ENCODE measurements at places on chromosomes 11 and 22.

DNA sequence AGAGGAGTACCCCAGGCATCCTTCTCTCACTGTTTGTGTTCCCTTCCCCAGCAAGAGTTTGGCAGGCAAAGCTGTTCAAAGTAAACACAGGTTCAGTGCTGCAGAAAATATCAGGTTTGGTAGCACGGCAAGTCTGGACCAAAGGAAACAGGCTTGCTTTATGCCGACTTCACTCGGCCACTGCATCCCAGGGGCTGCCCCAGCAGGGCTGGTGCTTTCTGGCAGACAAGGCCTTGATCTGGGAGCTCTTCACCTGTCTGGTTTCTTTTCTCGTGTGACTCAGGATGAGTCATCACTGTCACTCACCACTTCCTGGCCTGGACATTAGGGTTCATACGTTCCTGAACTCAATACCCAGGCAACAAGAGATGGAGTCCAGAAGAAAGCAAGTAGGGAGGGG, 52.6 kb upstream of the NAV2 start:
- DNase-seq: peak; percentile 18

DNA sequence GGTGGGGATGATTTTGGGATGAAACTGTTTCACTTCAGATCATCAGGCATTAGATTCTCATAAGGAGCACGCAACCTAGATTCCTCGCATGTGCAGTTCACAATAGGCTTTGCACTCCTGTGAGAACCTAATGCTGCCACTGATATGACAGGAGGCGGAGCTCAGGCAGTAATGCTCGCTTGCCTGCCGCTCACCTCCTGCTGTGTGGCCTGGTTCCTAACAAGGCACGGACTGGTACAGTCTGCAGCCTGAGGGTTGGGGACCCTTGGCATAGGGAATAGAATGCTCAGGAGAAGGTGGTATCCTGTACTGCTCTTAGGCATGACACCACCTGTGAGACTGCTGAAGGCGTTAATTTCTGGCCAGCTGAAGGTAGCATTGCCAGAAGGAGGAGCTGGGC, 47.0 kb downstream of the STIM1 start:
- DNase-seq: no peak

DNA sequence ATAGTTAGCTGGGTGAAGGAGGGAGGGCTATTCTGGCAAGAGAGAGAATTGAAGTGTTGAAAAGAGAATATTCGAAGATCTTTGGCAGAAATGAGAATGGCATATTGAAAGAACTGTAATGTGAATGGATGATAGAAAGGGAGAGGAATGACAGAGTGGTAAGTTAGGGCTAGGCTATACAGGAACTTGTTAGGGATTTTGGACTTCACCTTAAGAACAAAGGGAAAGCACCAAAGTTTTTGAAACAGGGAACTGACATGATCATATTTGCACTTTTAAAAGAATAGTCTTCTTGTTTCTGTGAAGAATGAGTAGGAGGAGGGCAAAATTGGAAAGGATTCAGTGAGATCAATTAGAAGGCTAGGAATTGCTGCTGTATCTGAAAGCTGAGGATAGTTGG, 119.3 kb downstream of the METTL15 start:
- no peak for DNase-seq

- DNase-seq: no peak
Observed at GRCh38 chr11:30504468-30504867, 81.7 kb downstream of the MPPED2 start.

- DNase-seq: no peak
Observed at GRCh38 chr11:118572981-118573550, 857 bp downstream of the ARCN1 start.

GRCh38 chr22:30015846-30016245, 64.4 kb upstream of the HORMAD2 start:
- DNase-seq: no peak

DNA sequence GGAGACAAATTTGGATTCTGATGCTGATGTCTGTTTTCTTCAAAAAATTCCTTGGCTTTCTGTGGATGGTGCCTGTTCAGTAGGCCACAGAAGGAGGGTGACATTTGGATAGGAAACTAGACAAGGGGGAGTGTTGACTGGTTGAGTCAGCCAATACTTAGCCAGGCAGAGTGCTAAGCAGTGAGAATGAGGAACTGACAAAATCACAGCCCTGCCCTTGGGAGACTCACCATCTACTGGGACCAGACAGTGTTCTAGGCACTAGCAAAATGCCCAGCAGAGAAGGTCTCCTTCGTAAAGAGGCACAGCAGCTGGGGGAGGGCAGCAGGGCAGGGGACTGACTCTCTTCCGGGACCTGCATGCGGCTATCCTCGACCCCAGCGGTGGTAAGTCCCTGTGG, 190.2 kb downstream of the DSCAML1 start:
- no peak for DNase-seq

- no peak for DNase-seq
Observed at GRCh38 chr22:37112084-37112728, 2.7 kb upstream of the TMPRSS6 start.

- peak; percentile 48 for DNase-seq
Observed at GRCh38 chr11:71086687-71087258, 165.6 kb downstream of the SHANK2 start.

- no peak for DNase-seq
Observed at GRCh38 chr11:67372993-67373647, at the start of gene CLCF1. Gene CLCF1 (minus strand): TSS chr11:67373598. CDS start chr11:67373539, 59 bp downstream.

- DNase-seq: no peak
Observed at GRCh38 chr11:104917271-104918112, 19.2 kb upstream of the CASP12 start.

Measured in NCI-H2081 (cell line).